ENCODE measurements at places on chromosomes 13 and 19. TPM values are rescaled to one million over a fixed set of nuclear protein-coding genes. Genes with fewer than 3 reads are reported as not detected.

DNA sequence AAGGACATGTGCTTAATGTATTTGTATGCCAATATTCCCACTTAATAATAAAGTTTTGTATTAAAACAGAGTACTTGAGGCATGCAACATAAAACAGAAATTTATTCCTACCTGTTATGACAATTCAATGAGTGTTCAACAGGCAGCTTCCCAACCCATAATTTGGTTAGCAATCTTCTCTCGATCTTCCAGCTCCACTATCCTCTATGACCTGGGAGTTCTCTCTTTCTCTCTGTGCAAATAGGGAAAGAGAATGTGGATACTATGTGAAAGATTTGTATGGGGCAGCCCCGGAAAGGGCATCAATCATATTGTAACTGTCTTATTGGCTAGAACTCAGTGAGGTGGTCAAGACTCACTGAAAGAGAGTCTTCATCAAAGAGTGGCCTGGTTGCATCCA, 644.9 kb upstream of the PCDH20 start:
- no peaks in the 10 kb centered on the region for H3K36me3 ChIP-seq
- no peaks in the 10 kb centered on the region for H3K4me1 ChIP-seq
- no peak for DNase-seq
- H3K27ac ChIP-seq = no peak overlapping the region

HCST gene
- 28.6 TPM for total RNA-seq

LAIR1 gene
- total RNA-seq = 44.4 TPM

DNA sequence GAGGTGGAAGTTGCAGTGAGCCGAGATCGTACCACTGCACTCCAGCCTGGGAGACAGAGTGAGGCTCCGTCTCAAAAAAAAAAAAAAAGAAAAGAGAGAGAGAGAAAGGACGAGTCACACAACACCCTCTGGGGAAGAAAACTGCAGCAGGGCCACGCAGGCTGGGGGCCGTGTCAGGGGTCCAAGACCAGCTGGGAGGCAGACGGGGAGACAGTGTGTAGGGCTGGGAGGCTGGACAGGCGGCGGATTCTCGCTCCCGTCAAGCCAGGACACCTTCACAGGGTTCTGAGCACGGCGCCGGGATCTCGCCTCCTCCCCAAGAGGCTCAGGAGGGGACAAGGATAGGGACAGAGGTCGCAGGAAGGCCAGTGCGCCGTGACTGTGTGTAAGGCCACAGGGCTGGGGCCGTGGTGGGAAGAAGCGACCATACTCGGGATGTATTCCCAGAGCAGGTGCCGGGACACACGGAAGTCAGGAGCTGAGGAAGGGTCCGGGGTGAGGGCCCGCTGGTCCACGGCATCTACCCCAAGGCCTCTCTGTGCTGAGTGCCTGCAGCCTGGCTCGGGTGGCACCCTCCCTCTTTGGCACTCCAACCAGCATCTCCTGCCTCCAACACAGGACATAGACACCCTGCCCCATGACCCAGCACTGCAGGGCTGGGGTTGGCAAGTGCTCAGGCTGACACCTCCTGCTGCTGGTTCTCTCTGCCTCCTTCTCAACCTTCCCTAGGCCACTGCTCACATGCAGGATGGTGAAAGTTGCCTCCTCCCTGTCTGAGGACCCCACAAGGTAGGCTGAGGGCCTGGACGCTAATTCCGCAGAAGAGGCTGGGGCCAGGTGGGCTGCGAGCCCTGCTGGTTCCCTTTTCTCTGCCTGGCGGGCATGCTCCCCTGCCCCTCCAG, 21.2 kb downstream of the ZNF787 start:
- no peak overlapping the region for H3K27ac ChIP-seq
- no peaks in the 10 kb centered on the region for H3K27me3 ChIP-seq
- H3K4me1 ChIP-seq = no peaks in the 10 kb centered on the region
- H3K36me3 ChIP-seq = peaks cover 3% of the 10 kb centered on the region
- no peak for DNase-seq
- H3K4me3 ChIP-seq = no peak overlapping the region

NLRP7 gene
- 0.13 TPM for total RNA-seq

DNA sequence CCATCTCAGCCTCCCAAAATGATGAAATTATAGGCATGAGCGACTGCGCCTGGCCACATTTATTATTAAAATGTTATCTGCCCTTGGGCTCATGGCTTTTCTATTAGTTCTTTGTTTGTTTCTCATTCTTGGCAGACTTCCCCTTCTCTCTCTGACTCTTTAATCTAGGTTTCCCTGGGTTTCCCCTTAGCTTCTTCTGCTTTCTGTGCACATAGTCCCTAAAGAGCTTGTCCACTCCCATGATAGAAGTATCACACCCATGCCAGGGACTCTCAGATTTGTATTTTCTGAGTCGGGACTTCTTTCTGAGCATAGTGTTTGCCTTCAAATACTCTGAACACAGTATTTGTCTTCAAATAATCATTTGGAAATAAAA, 38.6 kb upstream of the ITM2B start:
- H3K27ac ChIP-seq = no peak overlapping the region
- peak; percentile 43 for DNase-seq
- no peaks in the 10 kb centered on the region for H3K4me1 ChIP-seq
- no peak overlapping the region for H3K4me3 ChIP-seq

DNA sequence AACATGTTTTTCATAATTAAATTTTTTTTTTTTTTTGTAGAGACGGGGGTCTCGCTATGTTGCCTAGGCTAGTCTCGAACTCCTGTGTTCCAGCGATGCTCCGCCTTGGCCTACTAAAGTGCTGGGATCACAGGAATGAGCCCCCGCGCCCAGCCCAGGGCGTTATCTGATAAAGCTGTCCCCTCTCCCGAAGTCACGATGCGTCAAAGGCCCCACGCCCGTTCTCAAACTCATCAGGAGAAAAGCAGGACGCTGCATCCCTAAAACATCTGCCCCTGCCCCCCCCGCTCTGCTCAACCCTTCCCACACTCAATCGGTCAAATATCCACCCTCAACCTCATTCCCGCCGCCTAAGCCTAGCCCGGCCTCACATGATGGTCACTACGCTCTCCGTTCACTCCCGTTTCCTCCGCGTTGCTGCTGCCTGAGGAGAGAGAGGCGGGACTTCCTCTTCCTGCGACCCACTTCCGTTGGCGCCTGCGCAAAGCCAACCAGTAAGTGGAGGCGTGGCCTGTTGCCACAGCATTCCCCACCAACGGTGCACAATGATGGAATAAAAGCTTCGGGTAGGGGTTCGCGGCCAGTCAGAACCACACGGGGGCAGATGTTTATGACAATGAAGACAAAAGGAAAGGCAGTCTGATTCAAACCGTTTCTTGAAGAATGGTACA, at the start of gene SNRPD2:
Gene SNRPD2 (minus strand): TSS at position 438 of the 671 bp plus-strand sequence. CDS start 65 bp downstream, at position 373.
- DNase-seq = peak; percentile 83
- peak within 1 kb of the TSS; percentile 82 for H3K27ac ChIP-seq
- H3K4me1 ChIP-seq = peaks cover 10% of the 10 kb centered on the region
- peak within 1 kb of the TSS; percentile 76 for H3K4me3 ChIP-seq
- no peaks in the 10 kb centered on the region for H3K27me3 ChIP-seq

DNA sequence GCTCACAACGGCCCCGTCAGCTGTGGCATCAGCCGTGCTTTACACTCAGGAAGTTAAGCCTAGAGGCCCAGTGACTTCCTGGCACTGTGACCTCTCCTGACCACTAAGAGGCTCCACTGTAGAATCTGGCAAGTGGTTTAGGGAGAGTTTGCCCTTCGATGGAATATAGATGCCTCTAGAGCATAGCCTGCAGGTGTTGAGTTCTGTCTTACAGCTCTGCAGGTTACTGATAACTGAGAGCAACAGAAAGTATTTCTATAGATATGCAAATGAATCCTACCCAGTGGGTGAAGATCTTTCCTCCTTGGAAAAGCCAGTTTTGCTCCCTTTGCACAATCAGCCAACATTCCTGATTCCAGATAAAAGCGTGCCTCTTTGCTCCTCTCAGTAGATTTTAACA, 35.8 kb downstream of the ATP12A start:
- no peaks in the 10 kb centered on the region for H3K36me3 ChIP-seq
- no peak overlapping the region for H3K27ac ChIP-seq
- no peak for DNase-seq
- no peak overlapping the region for H3K4me3 ChIP-seq
- H3K4me1 ChIP-seq = no peaks in the 10 kb centered on the region

GRCh38 chr19:55112777-55113569, 4.5 kb downstream of the PPP1R12C start:
- peaks cover 12% of the 10 kb centered on the region for H3K4me1 ChIP-seq
- no peaks in the 10 kb centered on the region for H3K27me3 ChIP-seq
- H3K4me3 ChIP-seq = peak overlapping the region; percentile 42

PLA2G4C gene
- total RNA-seq = 2.7 TPM

MADCAM1 gene
- 0.31 TPM for total RNA-seq

GRCh38 chr19:50972795-50973376, 3.5 kb upstream of the KLK6 start:
- no peak overlapping the region for H3K4me3 ChIP-seq
- H3K36me3 ChIP-seq = no peaks in the 10 kb centered on the region
- H3K4me1 ChIP-seq = no peaks in the 10 kb centered on the region
- no peak for DNase-seq
- peaks cover 2% of the 10 kb centered on the region for H3K27me3 ChIP-seq

KCNJ14 gene
- 1.4 TPM for total RNA-seq

GRCh38 chr19:48918801-48919247, 14.7 kb upstream of the DHDH start:
- peaks cover 1% of the 10 kb centered on the region for H3K36me3 ChIP-seq
- no peak overlapping the region for H3K27ac ChIP-seq
- no peaks in the 10 kb centered on the region for H3K27me3 ChIP-seq
- no peak overlapping the region for H3K4me3 ChIP-seq

ELSPBP1 gene
- not detected for total RNA-seq

DNA sequence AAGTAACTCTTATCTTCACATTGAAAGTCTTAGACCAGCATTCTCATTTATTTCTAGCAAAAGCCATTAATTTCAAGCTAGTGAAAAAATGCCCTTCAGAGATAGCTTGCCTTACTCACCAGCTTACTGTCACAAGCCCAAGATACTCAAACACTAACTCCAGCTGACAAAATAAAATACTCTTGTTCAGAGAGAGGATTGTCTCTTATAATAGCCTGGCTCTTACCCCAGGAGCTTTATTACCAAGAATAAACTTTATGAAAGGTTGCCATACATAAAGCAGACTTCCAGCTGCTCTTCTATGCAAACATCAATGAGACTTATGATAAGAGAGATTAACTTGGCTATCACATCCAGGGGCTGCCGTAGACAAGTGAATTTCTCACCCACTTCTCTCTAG, 53.6 kb downstream of the XPO4 start:
- no peak for DNase-seq
- H3K4me1 ChIP-seq = no peaks in the 10 kb centered on the region
- peaks cover 4% of the 10 kb centered on the region for H3K36me3 ChIP-seq

GRCh38 chr13:41326661-41327060, 15.6 kb downstream of the NAA16 start:
- no peak overlapping the region for H3K27ac ChIP-seq
- no peaks in the 10 kb centered on the region for H3K4me1 ChIP-seq
- DNase-seq = no peak
- H3K4me3 ChIP-seq = no peak overlapping the region
- no peaks in the 10 kb centered on the region for H3K27me3 ChIP-seq

GRCh38 chr19:46797881-46798280, 9.5 kb upstream of the SLC1A5 start:
- H3K4me3 ChIP-seq = no peak overlapping the region
- DNase-seq = no peak
- H3K36me3 ChIP-seq = no peaks in the 10 kb centered on the region
- no peaks in the 10 kb centered on the region for H3K27me3 ChIP-seq

DNA sequence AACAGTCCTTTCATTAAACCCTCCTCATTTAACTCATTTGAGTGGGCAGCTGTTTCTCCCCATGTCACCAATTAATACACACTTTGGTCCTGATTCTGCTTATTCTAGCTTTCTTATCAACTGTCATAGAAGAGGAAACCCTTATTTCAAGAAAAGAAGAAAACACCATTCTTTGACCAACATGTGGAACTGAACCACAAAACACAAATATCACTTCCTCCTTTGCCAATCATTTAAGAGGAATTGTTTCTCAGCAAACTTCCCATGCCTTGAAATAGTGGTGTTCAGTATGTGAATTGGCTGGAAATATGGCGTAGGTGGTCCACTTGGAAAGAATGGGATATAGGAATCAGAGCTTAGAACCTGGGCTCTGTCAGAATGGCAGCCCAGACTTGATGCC, 20.4 kb downstream of the MBD3L2B start:
- DNase-seq = no peak
- no peak overlapping the region for H3K4me3 ChIP-seq
- H3K4me1 ChIP-seq = no peaks in the 10 kb centered on the region

ZIC5 gene
- not detected for total RNA-seq

DNA sequence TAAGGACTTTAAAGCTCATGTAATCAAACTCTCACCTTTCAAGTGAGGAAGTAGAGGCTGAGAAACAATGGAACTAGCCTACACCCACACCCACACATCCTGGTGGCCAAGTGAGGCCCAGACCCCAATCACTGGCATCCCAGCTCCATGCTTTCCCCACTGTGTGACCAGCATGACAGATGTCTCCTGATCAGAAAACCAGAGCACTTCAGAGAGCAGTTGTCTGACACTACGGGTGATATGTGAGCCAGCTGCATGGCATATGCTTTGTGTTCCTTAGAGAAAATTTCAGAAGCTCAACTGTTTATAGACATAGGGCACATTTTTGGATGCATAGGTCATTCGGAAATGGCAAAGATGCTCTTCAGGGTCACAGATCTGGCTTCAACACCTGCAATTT, 315.2 kb downstream of the NDFIP2 start:
- H3K36me3 ChIP-seq = no peaks in the 10 kb centered on the region
- H3K4me1 ChIP-seq = no peaks in the 10 kb centered on the region

- no peaks in the 10 kb centered on the region for H3K27me3 ChIP-seq
- H3K27ac ChIP-seq = no peak overlapping the region
- peaks cover 6% of the 10 kb centered on the region for H3K4me1 ChIP-seq
- peaks cover 3% of the 10 kb centered on the region for H3K36me3 ChIP-seq
- no peak overlapping the region for H3K4me3 ChIP-seq
- no peak for DNase-seq
Measured at GRCh38 chr13:30299786-30300185, 7.6 kb downstream of the KATNAL1 start.

DNA sequence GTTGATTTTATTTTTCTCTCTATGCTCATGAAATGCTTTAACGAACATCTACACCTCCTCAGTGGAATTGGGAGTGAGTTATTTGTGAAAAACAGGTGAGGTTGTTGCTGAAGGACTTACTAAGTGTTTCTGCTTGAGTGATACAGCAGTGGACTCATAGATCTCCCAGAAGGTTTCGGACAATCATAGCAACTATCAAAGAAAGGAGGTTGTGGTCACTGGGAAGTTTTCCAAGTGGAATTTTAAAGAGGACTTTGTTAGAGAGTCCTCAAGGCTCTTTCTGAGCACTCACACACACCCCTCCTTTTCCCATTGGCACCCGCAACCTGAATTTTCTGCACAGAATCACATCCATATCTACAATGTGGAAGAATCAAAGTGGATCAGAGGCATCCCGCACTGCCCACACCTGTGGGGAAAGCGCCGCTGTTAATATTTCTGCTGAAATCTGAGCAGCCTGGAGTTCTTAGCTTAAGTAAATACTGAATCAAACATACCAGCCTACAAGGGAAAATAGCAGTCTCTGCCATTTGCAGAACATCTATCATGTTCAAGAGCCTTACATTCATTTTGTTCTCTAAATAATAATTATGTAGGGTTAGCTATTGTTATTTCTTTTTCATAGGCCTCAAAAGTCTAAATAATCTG, 719.4 kb downstream of the DIAPH3 start:
- no peaks in the 10 kb centered on the region for H3K4me1 ChIP-seq
- no peak for DNase-seq
- no peaks in the 10 kb centered on the region for H3K27me3 ChIP-seq
- H3K4me3 ChIP-seq = no peak overlapping the region
- H3K36me3 ChIP-seq = no peaks in the 10 kb centered on the region

- no peak for DNase-seq
- H3K27ac ChIP-seq = no peak overlapping the region
- no peaks in the 10 kb centered on the region for H3K36me3 ChIP-seq
- H3K27me3 ChIP-seq = no peaks in the 10 kb centered on the region
Measured at GRCh38 chr19:31617010-31617585, 267.9 kb upstream of the TSHZ3 start.

- no peak overlapping the region for H3K27ac ChIP-seq
- H3K27me3 ChIP-seq = no peaks in the 10 kb centered on the region
- H3K4me1 ChIP-seq = no peaks in the 10 kb centered on the region
- H3K36me3 ChIP-seq = no peaks in the 10 kb centered on the region
Measured at GRCh38 chr13:76440568-76440967, 445.6 kb downstream of the KCTD12 start.

Measured in GM12878 (cell line).